ENCODE measurements at places on chromosomes 4 and X.

DNA sequence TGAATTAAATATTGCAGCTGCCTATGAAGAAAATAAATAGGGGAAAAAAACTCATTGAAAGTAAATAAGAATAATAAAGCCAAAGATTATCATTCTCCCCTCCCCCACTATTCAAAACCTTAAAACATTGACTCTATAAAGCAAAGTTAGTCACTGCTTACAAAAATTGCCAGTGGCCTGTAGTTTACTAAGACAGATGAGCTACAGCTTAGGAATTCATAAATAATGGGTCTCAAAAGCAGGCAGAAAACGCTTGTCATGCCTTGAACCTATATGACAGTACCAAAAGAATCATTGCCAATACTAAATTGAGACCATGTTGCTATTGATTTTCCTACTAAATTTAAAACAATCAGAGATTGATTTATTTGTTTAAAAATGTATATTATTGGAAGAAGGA, 78.9 kb downstream of the SLC10A7 start:
- DNase-seq = no peak

DNA sequence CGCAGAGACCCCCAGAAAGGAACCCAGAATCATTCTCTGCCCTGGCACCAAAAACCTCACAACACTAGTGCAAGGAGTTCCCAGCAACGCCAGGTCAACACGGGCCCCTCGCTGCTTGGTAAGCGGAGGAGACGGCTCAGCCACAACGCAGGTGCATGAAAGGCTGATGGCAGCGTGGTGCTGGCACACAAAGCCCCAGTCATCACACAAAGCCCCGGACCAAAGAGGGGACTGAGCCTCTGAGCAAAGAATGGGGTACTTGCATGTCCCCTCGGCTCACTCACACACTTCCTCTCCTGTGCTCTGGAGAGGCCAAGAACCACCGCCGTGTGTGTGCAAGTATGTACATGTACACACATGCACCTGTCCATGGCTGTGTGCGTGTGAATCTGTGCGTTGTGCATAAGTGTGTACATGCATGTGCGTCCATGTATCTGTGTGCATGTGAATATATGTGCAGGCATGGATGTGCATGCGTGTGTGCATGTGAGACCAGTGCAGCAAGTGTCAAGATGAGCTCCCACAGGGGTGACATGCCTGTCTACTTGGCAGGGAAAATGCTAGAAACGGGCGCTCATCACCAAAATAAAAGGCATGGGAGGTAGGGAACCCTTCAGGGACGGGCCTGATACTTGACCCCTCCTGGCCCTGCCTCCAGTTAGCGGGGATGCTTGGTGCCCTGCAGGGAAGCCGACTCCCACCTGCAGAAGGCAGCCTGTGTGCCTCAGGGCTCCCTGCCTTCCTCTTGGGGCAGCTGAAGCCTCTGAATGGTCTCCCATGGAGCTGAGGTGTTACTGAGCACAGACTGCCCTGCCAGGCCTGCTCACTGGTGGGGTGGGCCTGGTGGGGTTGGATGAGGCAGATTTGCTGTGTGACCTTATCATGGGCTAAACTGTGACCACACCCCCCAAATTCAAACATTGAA, 60.4 kb downstream of the ZFYVE28 start:
- no peak for DNase-seq

DNA sequence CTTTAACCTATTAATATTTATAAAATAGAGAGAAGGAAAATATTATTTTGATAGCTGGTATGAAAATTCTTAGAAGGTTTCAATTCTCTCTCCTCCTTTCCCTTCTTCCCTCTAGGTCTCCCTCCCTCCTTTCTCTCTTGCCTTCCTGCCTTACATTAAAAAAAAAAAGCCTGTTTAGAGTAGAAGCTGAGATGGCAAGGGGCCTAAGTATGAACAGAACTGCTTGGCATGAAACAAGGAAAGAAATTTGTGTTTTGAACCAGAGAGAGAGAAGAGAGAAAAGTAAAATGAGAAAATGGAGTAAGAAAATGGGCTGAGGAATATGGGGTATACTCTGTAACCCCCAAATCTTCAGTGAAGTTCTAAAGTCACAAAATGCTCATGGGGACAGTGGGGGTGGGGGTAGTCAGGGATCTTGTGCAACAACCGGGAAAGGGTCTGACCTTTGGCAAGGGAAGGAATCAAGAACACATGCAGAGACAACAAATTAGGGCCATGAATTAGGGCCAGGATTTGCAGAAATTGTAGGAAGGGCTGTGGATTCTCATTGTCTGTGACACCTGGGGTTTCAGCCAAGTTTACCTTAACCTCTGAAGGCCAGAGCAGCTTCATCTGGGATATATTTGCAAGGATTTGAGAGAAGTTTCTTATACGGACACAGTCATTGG, 30.6 kb downstream of the SUPT20HL2 start:
- DNase-seq = no peak

DNA sequence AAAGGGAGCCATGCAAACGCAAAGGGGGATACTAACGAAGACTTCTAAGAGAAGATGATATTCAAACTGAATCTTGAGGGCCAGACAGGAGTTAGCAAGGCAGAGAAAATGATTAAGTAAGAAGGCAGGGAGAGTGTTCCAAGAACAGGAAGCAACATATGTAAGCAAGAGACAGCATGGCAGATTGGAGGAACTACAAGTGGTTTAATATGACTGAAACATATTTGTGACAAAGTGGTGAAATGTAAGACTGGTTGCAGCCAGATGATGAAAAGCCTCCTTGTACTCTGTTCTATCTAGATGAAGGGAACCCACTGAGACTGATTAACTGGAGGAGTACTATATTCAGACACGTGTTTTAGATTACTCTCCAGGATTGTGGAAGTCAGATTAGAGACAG, 116.6 kb upstream of the DIAPH2 start:
- DNase-seq = no peak
